ENCODE measurements at places on chromosomes 1 and 21.

DNA sequence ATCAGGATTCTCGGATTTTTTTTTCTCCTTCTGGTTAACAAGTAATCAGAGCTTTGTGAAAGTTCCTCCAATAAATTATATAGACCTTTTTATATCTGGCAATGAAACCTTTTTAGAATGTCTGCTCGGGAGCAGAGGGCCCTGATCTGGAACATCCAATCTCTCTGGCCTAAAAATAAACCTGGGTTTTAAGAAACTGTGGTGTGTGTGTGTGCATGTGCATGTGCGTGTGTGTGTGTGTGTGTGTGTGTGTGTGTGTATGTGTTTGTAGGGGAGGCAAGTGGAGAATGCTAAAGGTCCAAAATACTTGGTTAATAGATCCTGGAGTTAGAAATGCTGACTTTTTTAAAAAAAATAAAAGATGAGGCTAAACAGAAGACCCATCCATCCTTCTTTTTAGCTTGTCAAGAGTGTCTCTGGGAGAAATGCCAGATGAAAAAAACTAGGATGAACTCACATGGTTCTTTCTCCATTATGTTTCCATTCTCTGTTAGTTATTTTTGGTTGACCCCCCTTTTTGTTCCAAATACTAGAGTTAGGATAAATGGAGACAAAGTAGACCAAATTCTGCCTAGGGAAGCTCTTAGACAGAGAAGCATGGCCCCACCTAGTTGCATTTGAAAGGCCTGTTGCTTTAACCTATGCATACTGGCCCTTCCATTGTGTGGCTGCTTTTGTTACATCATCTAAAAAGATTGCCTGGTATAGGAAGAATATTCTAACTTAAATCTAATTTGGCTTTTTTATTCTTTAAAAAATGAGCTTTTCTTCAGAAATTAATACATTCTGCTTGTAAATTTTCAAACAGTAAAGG lies 175.9 kb downstream of the PAPPA2 start:
- DNase-seq, result no peak

DNA sequence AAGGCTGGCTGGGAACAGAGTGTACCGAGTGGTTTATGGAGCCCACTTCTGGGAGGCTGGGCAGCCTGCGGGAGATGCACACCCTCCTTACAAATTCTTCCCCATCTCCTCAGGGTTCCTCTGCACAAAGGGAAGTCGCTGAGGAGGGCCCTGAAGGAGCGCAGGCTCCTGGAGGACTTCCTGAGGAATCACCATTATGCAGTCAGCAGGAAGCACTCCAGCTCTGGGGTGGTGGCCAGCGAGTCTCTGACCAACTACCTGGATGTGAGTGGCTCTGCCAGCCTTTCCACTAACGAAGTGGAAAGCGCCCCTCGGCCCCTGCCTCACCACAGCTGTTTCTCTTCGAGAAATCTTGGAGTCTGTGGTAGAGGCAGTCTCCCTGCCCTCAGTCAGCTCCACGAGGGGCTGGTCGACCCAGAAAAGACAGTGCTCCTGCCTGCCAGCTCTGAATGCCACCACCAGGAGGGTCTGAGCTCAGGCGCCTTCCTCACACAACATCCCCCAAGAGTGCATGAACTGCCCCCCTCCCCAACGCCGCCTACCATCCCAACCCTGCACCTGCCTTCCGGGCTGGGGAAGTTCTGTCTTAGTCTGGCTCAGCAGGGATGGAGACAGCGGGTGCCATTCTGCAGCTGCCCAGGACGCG lies 31.8 kb downstream of the PROK1 start:
- no peak for DNase-seq

DNA sequence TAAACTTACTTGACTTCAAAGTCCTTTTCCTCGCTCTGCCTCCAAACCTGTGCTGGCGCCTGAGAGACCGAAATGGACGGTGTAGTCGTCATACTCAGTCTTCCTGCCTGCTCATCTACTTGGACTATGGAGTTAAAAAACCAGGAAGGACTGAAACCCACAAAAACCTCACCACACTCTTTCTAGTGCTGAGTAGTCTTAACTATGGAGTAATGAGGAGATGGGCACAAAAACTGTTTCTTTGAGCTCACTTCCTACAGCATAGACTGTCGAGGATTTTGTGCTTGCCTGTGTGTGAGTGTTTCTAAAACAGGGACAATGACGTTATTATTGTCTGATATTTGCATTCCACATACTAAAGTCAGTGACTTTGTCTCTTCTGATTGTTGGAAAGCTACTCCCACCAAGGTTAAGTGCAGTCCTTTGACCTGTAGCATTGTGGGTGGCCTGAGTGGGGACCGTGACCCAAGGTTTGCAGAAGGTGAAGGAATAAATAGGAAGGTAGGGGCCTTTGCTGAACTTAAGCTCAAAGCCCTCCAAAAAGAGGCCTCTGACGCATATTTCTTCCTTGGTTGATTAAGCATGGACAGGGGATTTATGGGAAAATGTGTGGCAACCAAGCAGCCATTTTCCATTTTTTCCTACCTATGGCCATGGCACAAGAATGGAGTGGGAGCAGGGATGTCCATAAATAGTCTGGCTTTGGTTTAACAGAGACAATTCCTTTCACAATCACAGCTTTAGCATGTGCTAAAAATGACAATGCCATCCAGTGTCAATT lies 109.6 kb downstream of the ZBTB18 start:
- no peak for DNase-seq

DNA sequence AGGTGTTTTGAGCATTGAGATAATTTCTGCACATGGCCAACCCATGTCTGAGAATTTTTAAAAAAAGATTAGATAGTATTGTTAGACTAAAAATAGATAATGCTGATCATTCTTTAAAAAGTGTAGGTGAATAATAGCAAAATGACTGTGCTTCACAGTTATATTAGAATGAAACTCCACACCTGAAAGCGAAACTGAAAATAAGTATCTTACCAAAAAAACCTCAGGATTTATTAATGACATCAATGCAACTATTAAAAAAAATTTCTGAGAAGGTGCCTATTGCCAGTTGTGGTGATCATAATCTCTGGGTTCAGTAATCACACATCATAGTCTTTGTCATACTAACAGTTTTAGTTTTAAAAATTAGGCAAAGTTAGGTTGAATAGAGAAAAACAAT lies 36.5 kb downstream of the PLA2G4A start:
- DNase-seq, result no peak

GRCh38 chr1:6496365-6496721 lies 4.9 kb upstream of the PLEKHG5 start:
- no peak for DNase-seq

DNA sequence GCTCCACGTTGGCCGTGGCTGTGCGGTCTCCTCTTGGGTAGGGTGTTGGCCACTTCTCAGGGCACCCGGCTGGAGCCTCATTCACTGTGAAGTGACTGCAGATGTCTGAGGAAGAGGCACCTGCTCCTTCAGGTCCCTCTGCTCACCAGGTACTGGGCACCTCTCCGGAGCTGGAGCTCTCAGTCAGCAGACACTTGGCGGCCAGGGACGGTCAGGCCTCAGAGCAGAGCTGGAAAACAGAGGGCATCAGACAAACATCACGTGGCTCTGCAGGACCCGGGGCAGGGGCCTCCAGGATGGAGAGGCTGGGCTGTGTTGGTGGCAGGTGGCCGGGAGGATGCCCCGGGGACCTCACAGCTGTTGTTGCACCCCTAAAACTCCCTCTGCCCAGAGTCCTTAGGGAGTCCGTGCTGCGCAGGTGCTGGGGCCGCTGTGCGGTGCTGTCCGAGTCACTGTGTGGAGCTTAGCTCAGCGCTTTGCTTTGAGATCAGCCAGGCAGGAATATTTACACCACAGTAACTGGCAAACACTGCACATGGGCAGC lies 59.7 kb downstream of the SLX9 start:
- no peak for DNase-seq

DNA sequence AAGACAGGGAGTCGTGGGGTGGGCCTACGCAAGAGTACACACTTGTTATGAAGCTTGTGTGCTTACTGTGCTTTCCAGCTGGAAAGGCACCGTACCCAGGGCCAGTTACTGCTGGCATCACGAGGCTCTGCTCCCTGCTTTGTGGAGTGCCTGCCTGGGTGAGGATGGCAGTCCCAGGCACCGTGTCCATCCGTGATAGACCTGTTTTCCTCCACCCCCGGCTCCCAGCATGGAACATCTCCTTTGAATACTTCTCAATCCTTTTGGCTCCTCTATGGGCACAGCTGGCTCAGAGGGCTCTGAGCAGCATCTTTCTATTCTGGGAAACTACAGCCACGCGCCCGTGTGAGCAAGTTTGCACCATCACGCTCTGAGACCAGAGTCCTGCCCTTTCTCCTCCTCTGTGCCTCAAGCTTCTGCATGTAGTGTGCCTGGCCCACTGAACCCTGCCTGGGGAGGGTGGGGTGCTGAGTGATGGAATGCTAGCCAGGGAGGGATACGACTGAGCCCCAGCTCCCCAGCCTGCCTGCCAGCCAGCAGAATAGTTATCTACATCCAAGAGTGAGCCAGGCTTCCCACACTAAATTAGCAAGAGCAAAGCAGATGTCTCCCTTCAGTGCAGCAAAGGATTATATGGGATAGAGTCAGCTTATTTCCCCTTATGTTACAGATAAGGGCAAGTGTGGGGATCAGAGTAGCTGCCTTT lies 7.1 kb upstream of the TNR start:
- DNase-seq, result no peak

DNA sequence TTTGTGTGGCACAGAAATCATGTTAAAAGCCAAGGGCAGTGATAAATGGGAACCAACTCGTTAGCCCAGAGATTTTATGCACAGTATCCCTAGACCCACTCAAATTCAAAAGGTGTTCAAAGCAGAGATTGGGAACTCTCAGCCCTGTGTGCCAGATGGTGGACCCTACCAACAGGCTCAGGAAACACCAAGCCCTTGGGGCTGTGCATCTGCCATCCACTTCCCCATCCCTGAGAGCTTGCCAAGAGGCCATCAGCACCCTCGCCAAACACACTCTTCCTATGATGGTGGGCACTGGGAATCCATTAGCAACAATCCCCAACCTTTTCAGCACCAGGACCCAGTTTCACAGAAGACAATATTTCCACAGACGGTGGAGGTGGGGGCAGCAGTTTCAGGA lies 194.2 kb upstream of the NFIA start:
- DNase-seq, result no peak

DNA sequence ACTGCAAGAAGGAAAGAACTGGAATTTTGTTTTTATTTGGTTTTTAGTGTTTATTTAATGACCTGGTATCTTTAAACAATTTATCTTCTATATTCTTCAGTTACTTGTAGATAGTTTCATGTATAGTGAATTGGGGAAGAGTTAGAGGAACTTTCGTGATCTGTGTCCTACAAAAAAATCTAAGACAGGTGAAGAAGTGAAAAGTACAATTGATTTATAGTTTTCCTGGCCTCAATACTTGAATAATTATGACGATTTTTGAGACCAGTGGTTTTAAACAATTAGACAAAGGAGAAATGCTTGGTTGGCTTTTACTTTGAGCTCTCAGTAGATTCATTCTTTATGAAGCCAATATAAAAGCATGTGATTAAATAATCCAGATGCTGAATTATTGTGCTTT lies 7.5 kb downstream of the MIER1 start:
- no peak for DNase-seq

- peak; percentile 83 for DNase-seq
Measured at GRCh38 chr1:164602101-164602422, 43.1 kb downstream of the PBX1 start.

DNA sequence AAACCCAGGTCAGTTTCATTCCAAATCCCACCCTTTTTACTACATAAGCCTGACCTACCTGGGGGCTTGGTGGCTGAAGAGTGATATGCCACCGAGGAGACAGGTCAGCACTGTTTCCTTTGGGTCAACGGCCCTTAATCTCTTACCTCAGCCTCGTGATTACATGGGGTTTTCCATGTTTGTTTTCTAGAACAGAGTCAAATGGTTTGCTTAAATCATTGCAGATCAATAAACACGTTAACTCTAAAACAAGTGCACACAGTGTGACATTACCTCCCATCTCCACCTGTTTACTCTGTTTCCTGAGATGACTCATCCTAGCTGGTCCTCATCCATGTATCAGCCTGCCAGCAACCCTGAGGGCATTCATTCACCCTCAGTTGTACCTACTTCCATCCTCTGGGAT lies 40.8 kb upstream of the TP53BP2 start:
- DNase-seq, result no peak

- peak; percentile 72 for DNase-seq
Measured at GRCh38 chr1:13699936-13700520, at the start of gene PRDM2. Gene PRDM2 (plus strand): TSS chr1:13700188. CDS start chr1:13715606, 15,418 bp downstream.

DNA sequence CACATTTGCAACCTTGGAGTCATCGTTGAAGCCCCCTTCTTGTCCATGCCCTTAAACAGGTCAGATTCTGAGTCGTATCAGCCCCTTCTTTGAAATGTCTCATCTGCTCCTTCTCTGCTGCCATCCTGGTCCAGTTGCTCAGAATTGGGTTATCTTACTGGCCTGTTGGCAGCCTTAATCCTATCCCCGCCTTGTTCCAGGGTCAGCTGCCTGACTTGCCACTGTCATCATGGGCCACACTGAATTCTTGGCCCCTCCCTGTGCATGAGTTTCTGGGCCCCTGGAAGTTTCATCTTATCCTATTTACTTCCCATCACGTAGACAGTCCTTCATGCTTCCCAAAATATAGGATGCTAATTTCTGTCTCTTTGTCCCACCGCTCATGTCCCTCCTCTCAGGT lies 23.7 kb downstream of the IRF2BP2 start:
- no peak for DNase-seq

GRCh38 chr1:147673406-147673805 lies 3.1 kb upstream of the ACP6 start:
- no peak for DNase-seq

DNA sequence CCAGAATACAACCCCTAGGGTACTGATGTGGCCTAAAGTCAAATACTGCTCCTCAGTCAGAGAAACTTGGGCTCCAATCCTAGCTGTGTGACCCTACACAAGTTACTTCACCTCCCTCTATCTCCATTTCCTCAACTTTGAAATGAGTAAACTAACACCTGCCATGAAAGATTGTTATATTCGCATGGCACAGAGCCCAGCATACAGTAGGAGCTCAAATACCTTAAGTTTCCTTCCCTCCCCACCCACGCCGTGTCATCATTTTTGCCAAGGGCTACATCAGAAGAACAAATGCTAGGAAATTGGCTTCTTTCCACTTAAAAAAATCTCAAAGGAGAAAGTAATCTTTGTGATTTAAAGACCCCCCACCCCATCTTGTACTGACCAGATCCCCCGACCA lies 22.2 kb upstream of the ZNF362 start:
- DNase-seq, result no peak

DNA sequence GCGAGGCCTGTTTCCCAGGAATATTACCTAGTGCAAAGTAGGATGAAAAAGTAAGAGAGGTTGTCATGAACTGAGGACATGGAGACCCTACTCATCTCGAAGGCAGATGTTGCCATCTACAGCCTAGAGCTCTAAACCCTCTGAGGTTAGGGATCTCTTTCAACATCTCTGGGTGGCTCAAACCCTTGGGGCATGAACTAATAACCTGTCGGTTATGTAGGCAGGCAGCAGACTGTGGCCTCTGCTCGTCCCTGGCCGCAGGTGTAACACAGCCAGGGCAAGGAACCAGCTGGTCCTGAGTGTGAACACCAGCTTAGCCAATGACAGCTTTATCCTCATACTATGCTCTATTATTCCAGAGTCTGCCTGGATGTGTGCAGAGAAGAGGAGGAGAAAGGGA lies 13.2 kb downstream of the CAPZB start:
- DNase-seq, result no peak

GRCh38 chr1:221633841-221634409 lies 108.0 kb downstream of the DUSP10 start:
- DNase-seq, result no peak
